ENCODE measurements at places on chromosomes 5 and 9.

DNA sequence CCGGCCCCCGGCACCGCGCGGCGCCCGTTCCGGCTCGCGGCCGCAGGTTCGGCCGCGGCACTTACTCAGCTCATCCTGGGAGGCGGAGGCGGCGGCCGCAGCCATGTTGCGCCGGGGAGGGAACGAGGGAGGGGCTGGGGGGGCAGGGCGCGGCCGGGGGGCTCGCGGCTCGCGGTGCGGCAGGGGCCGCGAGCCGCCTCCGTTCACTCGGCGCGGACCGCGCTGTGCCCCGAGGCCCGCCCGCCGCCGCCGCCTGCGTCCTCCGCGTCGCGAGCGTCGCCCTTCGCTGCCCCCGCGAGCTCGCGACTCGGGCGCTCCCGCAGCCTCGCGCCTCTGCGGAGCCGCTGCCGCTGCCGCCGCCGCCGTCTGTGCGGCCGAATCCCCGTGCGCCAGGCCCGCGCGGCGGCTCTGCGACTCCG lies 735 bp downstream of the ECPAS start:
- peak; percentile 83 for DNase-seq

- DNase-seq: no peak
Observed at GRCh38 chr5:65923339-65923738, 3.0 kb upstream of the ERBIN start.

DNA sequence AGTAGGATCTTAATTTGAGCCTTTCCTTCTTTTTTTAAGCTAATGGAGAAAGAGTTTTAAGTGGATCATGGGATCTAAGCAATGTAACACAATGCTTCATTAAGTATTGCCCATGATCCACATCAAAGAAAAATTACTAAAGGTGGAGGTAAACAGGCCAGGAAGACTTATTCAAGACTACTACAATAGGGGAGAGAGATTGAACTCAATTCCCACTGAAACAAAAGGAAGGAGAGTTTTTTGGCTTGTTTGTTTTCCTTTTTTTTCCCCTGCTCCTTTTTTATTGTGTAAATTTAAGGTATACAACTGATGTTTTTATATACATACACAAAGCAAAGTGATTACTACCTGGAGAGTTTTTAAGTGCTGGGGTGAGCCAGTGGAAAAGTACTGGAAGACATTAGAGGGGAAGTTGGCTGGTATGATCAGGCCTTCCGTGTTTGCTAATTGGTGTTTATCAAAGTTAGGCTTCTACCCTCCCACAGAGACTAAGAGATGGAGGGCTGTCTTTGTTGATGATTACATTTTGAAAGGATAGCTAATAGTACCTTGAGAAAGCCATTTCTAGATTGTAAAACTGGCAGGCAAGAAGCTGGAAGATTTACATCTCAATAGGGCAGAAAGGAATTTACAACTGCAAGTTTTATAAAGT lies 262.7 kb downstream of the CHSY3 start:
- DNase-seq: no peak

DNA sequence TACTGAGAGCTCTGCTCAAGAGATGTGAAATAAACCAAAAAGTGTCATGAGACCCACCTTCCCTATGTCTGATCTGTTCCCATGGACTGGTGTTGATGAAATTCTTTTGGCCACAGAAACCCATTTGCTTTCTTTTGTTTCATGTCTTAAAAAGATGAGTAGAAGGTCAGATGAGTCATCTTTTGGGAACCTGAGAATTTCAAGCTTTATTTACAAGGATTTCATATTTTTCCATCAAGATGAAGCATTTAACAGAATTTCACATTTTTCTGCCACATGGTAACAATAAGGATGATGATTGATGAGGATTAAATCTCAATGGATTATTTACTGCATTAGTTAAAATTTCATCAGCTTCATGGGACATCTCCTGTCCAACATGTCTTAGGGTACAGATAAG lies 337.8 kb downstream of the DEPDC1B start:
- DNase-seq: no peak

- DNase-seq: no peak
Observed at GRCh38 chr5:158848634-158849033, 251.1 kb downstream of the EBF1 start.

DNA sequence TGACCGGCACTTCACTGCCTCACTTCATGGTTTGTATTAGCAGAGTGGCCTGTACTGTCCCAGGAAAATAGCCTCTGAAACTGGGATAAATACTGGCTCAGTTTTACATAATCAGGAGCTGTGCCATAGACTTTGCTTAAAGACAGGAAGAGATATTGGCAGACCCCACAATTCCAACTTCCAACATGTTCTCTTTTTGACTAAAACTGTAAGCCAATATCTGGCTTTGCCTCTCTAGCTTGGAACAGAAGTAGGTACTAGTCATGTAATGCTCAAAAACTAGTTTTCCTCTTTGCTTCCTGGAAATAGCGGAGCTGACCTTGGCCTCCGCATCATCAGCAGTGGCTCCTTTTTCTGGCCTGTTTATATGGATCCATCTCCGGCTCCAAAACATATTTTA lies 276.9 kb downstream of the CDH9 start:
- no peak for DNase-seq

- no peak for DNase-seq
Observed at GRCh38 chr5:52922384-52922783, 66.8 kb upstream of the ITGA2 start.

GRCh38 chr5:30627945-30628344 lies 565.5 kb upstream of the CDH6 start:
- no peak for DNase-seq

DNA sequence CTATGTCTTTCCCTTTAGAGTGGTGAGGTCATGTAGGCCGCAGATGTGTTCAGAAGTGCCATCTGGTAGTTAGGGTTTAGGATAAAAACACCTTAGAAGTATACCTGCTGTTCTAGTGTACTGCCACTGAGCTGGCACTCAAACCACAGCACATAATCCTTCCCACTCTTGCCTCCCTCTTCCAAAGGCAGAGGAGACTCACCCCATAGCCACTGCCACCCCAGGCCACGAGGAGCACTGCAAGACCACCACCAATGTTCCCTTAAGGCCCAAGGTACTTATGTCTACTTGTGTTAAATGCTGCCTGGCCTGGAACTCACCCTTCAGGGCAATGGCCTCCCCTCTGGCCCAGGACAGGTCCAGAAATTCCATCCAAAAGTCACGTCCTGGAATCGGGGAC lies 379.5 kb upstream of the EDIL3 start:
- DNase-seq: no peak

DNA sequence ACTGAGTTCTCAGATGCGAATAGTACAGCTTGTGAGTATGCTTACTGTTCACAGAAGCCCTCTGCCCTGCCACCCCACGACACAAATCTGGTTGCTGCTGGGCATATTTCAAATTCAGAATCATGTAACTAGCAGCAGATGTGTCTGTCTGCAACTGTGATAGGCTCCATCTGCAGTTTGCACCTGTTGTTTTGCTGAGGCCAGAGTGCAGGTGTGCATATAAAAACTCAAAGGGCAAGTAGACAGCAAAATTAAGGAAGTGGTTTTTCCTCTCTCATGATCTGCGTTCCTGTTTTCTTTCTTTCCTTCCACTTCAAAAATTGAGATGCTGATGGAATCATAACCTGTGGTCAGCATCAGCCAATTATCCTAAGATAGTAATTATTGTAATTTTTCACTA lies 1000.5 kb downstream of the PTPRD start:
- DNase-seq: no peak

DNA sequence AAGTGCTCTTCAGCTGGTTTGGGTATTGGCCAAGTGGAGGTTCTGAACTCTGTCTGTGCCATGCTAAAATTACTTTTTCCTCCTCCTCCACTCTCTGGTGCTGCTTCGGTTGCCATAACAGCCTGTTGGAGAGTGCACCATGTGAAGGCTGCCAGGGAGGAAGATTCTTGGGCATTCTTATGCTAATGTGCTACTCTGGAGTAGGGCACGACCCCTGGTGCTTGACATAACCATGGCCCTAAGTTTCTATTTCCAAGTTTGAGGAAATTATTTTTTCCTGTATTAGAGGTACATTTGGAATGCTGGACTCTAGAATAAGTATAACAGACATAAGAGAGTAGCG lies 111.6 kb downstream of the ARHGAP26 start:
- no peak for DNase-seq

DNA sequence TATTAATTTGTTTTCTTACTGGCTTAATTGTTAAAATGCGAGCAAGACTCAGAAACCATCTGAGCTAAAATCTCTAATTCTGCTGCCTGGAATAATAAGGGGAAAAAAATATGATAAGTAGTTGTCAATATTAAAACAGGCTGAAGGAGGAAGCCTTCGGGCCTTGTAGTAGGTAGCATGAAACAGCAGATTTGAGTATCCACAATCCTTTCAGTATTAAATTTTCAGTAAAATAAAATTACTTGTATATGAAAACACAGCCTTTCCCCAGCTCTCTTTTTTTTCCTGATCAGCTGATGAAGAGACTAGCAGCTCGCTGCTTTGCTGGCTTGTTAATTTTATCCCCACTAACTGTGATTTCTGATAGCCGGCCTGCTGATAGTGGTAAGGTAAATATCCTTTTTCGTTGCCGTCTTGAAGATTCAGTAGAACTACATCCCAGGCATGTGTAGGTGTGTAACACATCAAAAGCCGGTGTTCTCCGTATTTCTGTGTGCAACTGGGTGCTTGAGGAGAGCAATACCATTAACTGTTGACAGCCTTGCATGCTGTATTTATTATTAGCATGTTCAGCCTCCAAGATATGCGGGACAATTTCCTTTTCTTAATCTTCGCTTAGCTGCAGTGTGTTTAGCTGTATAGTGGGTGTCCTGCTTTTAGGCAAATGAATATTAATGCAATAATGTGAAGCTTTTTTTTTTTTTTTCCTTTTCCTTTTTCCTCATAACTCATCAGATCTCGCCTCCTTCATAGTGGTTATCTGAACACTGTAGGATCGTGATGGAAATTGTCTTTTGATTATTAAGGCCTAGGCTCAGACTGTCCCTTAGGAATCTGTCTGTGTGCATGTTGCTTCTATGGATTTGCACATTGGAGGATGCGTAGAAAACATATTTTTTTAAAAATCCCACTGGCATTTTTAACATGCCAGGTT lies 144.6 kb downstream of the SMARCA2 start:
- DNase-seq: peak; percentile 56

- no peak for DNase-seq
Observed at GRCh38 chr5:100898504-100899346, 4.4 kb downstream of the ST8SIA4 start.

- DNase-seq: no peak
Observed at GRCh38 chr5:116418016-116418415, 156.6 kb downstream of the SEMA6A start.

- no peak for DNase-seq
Observed at GRCh38 chr5:128100860-128101557, 17.4 kb downstream of the SLC12A2 start.

- no peak for DNase-seq
Observed at GRCh38 chr9:93949694-93950449, 5.3 kb downstream of the BARX1 start.

DNA sequence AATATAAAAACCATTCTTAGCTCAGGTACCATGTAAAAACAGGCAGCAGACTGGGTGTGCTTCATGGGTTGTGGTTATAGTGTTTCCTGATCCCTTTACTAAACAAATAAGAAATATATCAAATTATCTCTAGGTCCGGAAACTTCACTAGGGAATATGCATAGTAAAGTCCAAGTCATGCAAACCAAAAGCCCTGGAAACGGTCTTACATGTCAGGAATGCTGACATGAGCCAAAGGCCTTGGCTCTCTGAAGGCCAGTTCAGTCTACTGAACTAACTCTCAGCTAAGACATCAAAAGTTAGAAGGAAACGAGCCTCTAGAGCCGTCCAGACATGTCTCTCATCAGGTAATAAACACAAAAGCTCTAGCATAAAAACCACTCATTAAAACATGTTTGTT lies 778.9 kb upstream of the ZNF608 start:
- no peak for DNase-seq

- no peak for DNase-seq
Observed at GRCh38 chr9:107914151-107914550, 424.6 kb upstream of the KLF4 start.

GRCh38 chr5:2103940-2104339 lies 221.2 kb upstream of the IRX4 start:
- no peak for DNase-seq

DNA sequence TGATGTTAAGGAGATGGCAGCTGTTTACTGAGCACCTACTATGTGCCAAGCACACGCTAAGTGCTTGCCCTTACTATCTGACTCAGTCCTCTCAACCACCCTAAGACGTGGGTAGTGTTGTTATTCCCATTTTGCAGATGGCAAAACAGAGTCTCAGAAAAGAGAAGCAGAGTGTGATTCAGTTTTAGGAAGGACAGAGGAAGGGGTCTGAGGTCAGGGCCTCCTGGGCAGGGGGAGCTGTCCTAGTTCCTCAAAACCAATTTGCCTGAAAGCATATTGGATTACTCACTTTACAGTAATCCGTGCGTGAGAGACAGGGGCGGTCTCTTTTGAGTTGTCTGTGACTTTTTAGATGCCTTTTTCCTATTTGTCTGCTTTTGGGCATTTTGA lies 23.2 kb downstream of the DNM1 start:
- DNase-seq: no peak

GRCh38 chr9:137307255-137308056 lies 5.4 kb upstream of the NRARP start:
- DNase-seq: no peak

DNA sequence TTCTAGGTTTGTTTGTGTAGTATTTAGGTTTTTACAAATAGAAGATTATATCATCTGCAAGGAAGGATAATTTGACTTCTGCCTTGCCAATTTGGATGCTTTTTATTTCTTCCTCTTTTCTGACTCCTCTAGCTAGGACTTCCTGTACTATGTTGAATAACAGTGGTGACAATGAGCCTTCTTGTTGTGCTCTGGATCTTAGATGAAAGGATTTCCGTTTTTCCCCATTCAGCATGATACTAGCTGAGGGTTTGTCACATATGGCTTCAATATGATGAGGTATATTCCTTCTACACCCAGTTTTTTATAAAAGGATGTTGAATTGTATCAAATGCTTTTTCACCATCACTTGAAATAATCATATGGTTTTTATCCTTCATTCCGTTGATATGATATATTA lies 101.4 kb downstream of the FBXO4 start:
- DNase-seq: no peak

DNA sequence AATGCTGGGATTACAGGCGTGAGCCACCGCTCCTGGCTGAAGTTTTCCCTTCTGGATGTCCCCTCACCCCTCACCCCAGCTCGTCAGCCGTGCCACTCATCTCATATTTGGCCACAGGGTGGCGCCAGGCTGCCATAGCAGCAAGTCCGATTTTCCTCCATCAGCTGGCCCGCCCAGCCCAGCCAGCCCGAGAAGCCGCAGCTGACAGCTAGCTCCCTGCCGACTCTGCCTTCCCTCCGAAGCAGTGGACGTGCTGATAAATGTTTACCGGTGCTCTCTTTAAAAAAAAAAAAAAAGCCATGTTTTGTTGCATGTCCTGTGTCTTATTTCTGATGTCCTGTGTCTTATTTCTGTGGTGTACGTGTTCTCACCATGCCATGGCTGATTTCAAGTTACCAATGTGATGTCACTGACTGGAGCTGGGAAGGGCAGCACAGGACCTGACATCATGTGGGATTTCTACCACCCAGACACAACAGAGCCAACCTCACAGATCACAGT lies 58.3 kb downstream of the PFDN1 start:
- peak; percentile 91 for DNase-seq

DNA sequence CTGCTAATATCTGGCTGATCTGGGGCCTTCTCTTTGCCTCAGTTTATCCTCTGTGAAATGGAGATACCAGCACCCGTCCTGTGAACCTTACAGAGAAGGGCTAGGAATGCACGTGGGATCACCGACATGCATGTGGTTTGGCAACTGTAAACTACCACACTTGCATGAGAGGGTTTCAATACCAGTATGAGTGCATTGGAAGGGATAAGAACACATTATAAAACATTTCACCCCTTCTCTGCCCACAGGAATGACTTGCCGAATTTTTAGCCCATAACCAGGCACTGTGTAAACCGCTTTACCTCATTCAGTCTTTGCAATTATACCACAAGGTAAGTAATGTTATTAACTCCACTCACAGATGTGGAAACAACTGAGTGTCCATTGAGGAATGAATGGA lies 8.9 kb upstream of the RAB14 start:
- no peak for DNase-seq

Measured in right forelimb (tissue), 1 donor.